Ascending aorta (tissue), 2 donors: ENCODE measurements at places on chromosomes 16 and 17.

GRCh38 chr17:77382966-77383612, 242.3 kb downstream of the SEC14L1 start:
- no peaks in the 10 kb centered on the region for H3K27me3 ChIP-seq
- H3K27ac ChIP-seq, result peak overlapping the region; percentile 33
- H3K36me3 ChIP-seq, result no peaks in the 10 kb centered on the region
- peaks cover 70% of the 10 kb centered on the region for H3K4me1 ChIP-seq

DNA sequence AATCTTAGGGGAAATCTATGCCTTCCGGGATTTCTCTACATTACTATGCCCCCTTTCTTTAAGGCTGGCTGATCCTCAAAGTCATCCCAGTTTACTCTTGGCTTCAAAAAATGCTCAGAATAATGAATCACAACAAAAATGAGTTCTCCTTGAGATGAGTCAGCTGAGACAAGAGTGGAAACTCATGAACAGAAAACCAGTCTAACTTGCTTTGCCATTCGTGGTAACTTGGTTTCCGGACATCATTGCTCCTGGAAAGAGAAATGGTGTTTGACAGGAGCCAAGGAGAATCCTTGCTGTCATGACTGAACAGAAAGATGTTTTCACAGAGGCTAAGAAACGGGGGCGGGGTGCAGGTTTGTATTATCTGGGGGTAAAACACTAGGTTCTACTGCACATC, 435.6 kb upstream of the DYNLRB2 start:
- H3K27me3 ChIP-seq, result no peaks in the 10 kb centered on the region
- no peak overlapping the region for H3K27ac ChIP-seq
- no peaks in the 10 kb centered on the region for H3K4me1 ChIP-seq
- H3K36me3 ChIP-seq, result no peaks in the 10 kb centered on the region
- H3K4me3 ChIP-seq, result no peak overlapping the region
- DNase-seq, result no peak

DNA sequence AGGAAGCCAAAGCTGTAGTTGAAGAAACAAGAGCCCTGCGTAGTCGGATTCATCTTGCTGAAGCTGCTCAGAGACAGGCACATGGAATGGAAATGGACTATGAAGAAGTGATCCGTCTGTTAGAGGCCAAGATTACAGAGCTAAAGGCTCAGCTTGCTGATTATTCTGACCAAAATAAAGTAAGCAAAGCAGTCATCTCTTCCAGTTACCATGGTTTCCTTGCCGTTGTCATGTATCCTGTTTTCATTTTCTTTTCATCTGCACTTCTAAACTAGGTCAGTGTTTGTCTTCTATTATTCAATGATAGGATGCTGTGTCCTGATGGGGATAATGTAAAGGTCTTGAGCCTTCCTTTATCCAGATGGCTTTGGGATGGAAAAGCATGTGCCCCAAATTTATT, 104.3 kb downstream of the STXBP4 start:
- no peak overlapping the region for H3K27ac ChIP-seq
- H3K36me3 ChIP-seq, result no peaks in the 10 kb centered on the region

DNA sequence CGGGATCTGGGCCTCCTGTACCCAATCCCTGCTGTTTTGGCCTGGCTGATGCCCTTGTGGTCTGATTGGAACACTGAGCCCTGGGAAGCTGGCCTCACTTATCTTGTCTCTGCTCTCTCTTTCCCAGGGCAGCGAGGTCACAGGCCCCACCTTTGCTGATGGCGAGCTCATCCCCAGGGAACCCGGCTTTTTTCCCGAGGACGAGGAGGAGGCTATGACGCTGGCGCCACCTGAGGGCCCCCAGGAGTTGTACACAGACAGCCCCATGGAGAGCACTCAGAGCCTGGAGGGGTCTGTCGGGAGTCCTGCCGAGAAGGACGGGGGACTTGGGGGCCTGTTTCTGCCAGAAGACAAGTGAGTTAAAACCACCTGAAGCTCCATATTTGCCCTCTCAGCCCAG, 126.0 kb downstream of the RAB11FIP4 start:
- no peaks in the 10 kb centered on the region for H3K4me1 ChIP-seq
- no peak for DNase-seq
- H3K27ac ChIP-seq, result no peak overlapping the region
- H3K4me3 ChIP-seq, result no peak overlapping the region
- no peaks in the 10 kb centered on the region for H3K36me3 ChIP-seq

- DNase-seq, result no peak
- no peaks in the 10 kb centered on the region for H3K4me1 ChIP-seq
- no peaks in the 10 kb centered on the region for H3K27me3 ChIP-seq
- no peak overlapping the region for H3K4me3 ChIP-seq
Measured at GRCh38 chr16:63373744-63374143, 1337.5 kb upstream of the CDH8 start.

DNA sequence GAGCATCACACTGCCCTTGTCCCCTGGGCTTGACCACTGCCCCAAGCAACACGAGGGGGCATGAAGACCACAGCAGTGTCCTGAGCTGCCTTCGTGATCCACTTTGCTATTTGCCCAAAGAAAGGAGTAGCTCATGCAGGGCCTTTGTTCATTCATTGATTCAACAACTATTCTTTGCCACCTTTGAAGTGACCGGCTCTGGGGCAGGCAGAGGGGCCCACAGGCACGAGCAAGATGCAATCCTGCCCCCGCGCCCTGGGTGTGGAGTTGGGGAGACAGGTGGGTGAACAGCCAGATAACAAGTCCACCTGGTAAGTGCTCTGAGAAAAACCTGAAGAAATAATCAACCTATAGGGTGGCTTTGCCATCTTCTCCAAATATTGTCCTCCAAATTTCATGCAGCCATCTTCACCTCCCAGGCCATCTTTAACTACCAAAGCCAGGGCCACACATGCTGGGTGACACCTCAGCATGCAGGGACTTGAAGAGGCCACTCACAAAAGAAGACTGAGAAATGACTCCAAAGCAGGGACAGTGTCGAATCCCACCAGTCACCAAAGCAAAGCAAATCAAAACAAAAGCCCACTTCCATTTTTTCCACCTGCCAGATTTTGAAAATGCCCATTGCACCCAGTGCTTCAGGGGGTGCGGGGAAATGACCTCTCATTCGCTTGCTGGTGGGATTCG, 18.2 kb upstream of the RBFOX3 start:
- H3K27ac ChIP-seq, result no peak overlapping the region
- no peaks in the 10 kb centered on the region for H3K36me3 ChIP-seq
- H3K4me1 ChIP-seq, result no peaks in the 10 kb centered on the region
